ENCODE measurements at places on chromosomes 2 and 18.
A peak's percentile ranks its signal among the peaks of the same experiment; 100 is the strongest.

DNA sequence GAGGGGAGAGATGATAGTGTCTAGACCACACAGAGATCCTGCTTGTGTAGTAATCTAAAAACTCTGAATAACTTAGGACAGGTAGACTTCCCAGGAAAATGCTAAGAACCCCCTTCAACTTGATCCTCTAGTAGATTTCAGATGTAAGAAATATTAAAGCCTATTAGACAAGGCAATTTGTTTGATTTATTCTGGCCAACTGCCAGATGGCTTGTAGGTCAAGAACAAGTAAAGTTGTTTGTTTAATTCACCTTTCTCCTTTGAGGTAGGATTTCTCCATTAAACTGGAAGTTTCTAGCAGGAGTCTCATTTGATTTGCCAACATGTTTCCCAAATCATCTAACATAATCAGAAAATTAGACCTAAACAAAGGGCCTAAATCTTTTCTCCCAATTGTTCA lies 48.6 kb downstream of the SH3RF3 start:
- DNase-seq = no peak

DNA sequence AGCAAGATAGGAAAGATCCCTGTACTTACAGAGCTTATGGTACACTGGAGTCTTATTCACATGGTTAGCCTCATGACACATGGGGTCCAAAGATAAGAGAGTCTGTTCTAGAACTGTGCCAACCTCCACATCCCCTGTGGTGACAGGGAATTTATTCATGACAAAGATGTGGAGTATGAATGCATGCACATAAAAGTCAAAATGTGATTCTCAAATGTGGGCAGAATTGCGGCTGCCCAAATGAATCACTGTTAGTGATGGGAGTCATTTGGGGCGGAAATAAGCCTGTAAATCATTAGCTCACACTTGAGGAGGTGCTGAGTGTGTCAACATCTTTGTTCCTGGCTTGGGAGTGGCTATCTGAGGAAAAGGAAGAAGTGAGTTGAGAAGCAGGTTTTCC lies 560.6 kb downstream of the SLC4A3 start:
- no peak for DNase-seq

DNA sequence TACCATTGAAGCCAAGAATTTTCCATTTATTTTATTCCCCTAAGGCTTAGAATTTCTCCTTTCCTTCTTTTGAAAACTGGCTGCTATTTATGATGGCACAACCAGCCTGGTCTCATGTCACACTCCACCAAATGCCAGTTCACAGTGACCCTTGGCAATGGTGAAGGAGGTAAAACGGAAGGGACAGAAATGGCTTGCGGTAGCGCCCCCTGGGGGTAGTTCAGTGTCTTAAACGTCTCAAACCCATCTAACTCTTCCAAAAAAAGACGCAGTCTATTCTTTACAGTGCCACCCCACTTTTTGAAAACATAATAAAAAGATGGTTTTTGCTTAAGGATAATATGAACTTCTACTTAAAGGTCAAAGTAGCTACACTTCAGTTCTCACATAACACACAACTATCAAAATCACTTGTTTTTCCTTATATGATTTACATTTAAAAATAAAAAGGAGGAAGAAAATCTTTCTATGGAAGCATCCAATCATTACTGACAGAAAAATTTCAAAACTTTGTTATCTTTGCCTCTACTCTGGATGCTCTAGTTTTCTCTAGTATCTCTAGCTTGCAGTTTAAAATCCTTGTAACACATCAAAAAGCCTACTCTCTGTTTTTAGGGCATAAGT lies 28.0 kb downstream of the PNO1 start:
- DNase-seq = peak; percentile 17

GRCh38 chr2:198376677-198377076 lies 572.3 kb downstream of the PLCL1 start:
- DNase-seq = no peak

GRCh38 chr2:16862471-16862870 lies 196.8 kb upstream of the CYRIA start:
- DNase-seq = no peak

DNA sequence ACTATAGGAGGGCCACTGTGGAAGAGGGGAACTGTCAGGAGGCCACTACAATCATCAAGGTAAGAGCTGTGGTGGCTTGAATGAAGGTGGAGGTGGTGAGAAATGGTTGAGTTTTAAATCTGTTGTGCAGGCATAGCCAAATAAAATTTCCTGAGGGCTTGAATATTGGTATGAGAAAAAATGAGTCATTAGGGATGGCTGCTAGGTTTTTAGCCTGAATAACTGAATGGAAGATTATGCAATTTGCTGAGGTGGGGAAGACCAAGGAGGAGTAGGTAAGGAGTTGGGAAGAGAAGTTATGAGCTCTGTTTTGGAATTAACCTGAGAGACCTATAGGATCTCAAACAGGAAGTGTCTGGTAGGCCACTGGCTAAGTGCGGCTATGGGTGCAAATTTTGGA lies 84.0 kb downstream of the KLHL14 start:
- DNase-seq = no peak

DNA sequence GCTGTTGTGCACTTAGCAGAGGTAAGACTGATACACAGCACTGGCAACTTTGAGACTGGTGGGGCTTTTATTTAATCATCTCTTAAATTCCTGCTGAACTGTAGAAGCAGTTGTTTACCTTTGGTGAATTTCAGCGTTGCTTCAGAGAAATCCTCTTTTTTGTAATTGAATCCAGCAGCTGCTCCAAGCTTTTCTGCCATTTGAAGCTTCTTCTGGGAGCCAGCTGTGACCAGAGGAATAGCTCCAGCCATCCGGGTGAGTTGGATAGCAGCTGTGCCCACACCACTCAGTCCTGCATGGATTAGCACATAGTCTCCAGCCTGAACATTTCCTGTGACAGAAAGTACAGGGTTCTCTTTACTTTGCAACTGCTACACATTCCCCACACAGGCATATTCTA lies 3.9 kb downstream of the TP53I3 start:
- no peak for DNase-seq

DNA sequence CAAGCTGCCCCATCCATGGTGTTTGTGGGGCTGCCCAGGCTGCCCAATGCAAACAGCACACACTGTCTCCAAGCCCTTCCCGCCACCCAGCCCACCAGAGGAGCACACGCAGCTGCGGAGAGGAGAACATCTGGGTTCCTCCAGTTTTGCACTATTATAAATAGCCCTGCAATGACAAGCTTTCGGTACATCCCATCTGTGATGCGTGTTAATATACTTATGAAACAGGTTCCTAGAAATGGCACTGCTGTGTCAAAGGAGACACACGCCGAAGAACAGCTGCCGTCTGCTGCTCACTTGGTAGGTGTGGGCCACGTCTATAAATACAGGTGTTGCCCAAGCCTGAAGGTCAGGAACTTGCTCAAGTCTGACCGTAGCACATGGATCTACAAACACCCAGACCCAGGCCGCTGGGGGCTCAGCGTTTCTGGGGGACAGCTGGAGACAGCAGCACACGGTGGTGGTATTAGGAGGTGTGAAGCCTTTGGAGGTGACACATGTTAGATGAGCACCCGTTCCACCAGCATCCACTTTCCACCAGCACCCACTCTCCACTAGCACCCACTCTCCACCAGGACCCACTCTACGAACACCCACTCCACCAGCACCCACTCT lies 34.3 kb downstream of the PXDN start:
- DNase-seq = no peak

- DNase-seq = no peak
Measured at GRCh38 chr2:68158134-68158447, 403 bp downstream of the PNO1 start.

GRCh38 chr18:66129248-66129647 lies 378.4 kb downstream of the CDH7 start:
- no peak for DNase-seq

DNA sequence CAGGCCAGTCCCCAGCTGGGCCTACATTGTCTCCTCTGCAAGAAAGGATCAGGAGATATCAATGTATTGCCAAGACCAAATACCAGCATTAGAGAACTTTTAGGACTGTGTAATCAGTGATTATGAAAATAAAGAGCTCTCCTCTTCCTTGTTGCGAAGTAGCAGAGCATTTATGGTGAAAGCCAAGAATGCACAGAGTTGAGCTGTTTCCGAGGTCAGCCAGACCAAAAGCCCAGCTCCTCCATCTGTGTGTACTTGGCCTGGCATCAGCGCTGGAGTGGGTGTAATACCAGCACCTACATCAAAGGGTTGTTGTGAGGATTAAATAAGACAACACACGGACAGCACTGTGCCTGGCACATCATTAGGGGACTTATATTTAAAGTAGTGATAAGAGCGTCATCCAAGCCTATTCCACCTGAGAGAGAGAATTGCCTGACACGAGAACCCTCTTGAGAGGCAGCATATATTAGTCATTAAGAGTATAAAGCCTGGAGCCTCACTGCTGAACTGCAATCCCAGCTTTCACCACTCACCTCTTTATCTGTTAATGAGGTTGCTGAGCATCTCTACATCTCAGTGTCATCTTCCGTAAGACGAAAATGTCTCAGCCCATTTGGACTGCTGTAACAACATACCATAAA lies 7.4 kb upstream of the SLC16A14 start:
- DNase-seq = no peak
